ENCODE measurements at places on chromosomes 2 and 18.

DNA sequence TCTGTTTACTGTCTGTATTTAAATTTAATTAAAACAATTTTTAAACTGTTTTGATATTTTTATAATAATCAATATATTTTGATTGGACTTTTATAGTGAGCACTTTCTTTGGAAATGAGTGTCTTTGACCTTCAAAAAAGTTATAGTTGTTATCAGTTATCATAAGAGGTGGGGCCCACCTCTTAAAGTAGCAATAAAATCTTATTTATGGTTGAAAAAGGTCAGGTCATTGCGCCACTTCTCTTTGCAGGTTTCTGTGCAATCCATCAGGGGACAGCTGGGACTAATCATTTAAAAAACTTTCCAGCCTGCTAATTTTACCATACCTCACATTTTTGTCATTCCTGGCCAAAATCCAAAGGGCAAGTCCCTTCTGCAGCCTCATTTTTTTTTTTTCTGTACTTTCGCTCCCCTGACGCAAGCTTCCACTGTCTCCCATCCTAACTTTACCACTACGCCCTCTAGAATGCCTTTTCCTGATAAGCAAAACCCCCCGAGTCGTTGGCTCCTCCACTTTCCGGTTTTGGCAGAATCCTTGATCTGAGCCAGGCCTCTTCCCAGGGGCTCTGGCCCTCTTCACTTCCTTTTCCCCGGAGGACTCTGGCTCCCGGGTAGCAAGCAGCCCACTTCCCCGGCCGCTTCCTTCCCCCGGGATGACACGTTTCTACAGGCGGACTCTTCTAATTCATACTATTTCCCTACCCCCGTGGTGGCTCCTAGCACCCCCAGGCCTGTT is 1.1 kb upstream of the SEH1L start:
- DNase-seq, result no peak

- no peak for DNase-seq
These were observed 100.4 kb upstream of the SH3BP4 start for GRCh38 chr2:234851451-234851850.

DNA sequence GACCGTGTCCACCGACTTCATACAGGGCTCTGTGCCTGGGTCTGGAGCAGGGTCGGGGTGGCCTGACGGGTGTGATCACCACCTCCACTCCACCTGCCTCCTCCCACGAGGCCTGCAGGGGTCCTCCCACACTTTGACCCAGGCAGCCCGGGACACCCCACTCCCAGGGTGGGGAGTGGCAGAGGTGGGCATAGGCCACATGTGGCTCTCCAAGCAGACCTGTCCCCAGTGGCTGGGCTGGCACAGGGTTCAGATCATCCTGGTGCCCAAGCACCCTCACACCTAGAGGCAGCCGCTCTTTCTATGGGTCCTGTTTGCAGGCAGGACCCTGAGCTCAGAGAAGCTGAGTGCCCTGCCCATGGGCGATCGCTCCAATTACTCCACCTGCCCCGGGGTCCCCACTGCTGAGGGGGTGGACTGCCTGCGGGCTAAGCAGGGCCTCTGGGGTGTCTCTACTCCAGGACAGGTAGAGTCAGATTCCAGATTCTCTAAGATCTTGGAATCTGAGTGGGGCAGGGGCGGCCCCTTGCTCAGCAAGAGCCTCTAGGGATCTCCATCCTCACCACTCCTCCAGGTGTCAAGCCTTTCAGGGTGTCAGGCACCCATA is 1.4 kb downstream of the NEURL3 start:
- DNase-seq, result no peak

GRCh38 chr18:76963936-76964335 is 141.6 kb downstream of the ZNF236 start:
- DNase-seq, result no peak

GRCh38 chr2:150449856-150450255 is 37.6 kb downstream of the RND3 start:
- DNase-seq, result no peak

DNA sequence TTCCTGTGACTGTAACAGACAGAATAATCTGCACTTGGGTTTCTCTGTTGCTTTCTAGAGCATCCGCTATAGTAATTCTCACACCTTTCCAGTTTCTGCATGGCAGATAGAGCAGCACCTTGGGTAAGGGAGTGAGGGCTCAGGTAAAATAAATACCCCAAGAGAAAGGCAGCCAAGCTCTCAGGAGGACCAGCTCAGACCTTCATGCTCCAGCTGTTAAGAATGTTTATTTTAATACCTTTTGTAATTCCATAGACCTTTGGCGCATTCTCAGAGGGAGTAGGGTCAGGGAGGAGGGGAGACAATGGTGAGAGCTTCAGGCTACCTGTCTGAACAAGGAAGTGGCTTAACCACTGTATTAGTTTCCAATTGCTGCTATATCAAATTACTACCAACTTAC is 16.2 kb upstream of the TMEM178A start:
- DNase-seq, result no peak

DNA sequence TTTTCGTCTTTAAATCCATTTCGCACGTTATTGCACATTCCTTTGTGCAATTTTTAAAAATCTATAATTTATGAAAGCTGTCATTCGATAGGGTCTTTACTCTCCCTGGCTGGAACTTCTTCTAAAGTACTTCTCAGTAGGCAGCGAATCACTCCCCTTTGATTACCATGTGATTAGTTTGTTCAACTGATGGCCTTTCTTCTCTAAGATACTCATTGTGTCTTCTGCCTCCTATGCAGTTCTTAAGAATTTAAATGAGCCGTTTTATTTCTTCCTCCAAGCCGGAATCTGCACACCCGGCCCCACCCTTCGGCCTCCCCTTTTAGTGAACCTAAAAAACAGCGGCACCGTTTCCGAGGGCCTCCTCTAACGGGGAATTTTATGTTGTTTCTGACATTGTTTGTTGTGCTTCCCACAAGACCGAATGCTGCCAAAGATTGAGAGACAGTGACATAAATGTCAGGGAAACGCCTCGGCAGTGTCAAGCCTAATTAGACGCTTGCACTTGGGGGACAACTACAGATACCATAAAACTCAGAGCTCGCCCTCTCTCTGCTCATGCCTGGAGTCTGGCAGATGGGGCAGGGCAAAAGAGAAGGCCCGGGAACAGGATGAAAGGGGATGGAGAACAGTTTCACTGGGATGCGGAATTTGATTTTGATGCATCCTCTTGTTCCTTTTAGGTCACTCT is 255.3 kb downstream of the BCL11A start:
- DNase-seq, result no peak

DNA sequence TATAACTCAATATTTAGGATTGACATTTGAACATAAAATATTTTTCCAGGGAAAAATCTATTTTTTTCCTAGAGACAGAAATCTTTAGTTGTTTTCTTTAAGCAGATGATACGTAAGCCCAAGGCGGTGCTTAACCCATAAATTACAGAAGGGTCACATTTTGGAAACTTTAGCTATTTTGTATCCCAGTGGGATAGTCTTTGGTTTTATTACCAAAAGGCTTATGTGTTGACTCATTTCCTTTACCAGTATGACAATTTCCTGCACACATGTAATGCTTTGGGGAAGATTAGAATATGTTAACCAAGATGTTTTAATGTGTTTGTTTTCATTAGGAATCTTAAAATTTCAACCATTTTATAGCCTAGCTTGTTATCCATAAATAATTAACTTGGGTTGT is 24.8 kb downstream of the DYNC1I2 start:
- no peak for DNase-seq

- no peak for DNase-seq
These were observed 508 bp upstream of the TUBA4B start for GRCh38 chr2:219252570-219252899.

- DNase-seq, result no peak
These were observed 87.3 kb downstream of the ANTXR1 start for GRCh38 chr2:69100220-69100723.

DNA sequence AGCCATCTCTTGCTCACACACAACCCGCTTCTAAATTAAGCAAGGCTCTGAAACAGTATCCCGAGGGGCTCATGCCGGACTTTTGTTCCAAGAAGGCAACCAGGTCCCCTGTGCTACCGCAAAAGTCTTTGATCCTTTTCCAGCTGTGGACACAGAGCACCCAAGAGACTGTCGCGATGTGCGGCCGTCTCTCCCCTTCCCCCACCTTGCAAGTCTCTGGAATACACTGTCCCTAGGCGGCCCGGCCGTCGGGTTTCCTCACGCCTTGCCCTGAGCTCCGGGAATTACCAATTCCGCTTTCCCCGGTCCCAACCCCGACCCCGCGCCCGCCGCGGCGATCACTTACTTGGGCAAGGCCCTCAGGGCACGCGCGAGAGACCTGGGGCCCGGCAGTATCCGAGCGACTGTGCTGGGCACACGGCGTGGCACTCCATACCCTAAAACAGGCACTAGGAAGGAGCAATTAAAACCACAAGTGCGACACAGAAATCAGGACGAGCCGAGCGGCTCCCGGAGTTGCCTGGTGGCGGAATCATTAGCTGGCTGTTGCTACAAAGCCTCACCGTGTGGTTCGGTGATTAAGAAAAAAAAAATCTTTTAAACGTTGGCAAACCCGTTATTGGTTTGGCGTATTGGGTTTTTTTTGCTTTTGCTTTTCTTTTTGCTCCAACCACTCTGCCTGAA is 2.2 kb upstream of the DLX1 start:
- DNase-seq, result no peak

GRCh38 chr2:64251497-64252250 is 107.5 kb upstream of the PELI1 start:
- no peak for DNase-seq

DNA sequence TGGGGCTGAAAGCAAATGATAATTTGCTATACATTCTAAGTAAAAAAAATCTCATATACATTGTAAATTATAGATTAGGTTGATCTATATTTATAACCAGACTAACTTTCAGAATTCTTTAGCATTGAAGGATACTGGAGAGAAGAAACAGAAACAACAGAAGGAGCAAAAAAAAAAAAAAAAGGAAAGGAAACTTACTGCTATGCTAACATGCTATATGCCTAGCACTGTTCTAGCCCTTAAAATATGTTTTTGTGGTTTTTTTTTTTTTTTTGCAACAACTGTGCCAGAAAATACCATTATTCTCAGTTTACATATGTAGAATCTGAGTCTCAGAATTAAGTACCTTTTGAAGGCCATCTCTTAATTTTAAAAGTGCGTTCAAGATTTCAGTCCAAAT is 204.9 kb upstream of the MC4R start:
- no peak for DNase-seq

All from stimulated activated CD4-positive, alpha-beta T cell treated with anti-CD3 and anti-CD28 coated beads, Interleukin-2, amount 100 ng/mL, for 48 hours (primary cell).